Hippocampal formation (tissue), 2 donors: ENCODE measurements at places on chromosomes 16 and 17.

- no peak for DNase-seq
Observed at GRCh38 chr17:49845321-49845720, 2.5 kb downstream of the TAC4 start.

DNA sequence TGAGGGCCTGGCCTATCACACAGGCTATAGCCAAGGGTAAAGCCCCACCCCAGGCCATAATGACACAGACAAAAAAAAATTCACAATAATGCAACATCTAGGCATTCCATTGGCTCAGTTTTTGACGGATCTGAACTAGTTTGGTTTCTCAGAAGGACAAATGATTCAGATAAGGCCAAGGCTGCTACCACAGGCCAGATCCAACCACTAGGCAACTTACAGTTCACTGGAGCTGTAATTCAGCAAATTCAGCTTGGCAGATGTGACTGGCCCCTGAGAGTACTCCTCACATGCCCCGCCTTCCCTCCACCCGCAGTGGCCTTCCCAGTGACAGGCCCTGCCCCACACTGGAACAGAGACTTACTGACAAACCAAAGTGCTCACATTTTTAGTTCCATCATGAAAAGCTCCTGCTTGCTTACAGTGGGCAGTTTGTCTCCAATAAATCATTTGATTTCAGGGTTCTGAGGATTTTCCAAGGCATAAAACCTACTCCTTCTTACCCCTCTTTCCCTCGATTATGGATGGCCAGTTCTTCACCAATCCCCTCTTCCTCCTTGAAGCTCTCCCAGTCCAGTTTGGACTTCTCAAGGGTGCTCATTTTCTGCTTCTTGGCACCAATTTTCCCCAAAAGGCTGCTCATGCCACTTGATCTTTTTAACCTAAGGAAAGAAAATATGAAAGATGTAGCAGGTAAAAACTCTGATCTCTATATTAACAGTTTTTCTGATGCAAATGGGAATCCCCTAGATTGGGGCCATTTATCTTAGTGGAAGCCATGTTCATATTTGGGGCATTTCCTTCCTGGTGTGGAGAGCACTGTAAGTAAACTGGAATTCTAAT lies 53.3 kb upstream of the BCAR1 start:
- peak; percentile 65 for DNase-seq

DNA sequence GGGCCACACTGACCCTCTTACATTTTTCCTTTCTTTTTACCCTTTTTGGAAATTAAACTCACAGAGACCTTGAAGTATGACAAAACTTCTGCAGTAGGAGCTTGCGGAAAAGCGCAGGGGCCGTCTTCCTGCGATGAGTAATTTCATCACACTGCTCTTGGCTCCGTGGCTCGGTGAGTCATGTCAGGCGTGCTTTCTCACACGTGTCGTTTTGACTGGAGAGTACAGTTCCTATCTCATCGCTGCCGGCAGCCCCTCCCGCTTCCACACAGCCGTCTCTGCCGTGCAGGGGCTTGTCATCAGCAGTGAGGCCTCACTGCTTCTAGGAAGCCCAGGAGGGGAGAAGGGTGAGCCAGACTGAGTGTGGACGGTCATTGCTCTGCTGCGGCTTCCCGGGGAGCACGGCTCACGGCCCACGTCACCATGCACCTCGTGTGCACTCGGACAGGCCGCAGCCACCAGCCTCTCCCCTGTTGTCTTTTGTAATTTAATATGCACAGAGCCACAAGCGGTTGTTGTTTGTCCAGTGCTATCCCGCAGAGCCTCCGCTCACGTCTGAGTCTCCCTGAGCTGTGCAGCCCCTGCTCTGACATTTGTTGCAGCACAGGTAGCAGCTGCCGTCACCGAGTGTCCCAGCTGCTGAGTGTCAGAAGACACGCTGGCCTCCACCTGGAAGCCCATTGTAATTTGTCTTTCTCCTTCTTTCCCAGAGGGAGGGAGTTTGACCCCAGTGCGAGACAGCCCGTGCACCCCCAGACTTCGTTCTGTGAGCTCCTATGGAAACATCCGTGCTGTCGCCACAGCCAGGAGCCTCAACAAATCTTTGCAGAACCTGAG lies 99.4 kb upstream of the CHMP6 start:
- DNase-seq = no peak

- no peak for DNase-seq
Observed at GRCh38 chr17:45976755-45977505, 22.1 kb upstream of the STH start.

DNA sequence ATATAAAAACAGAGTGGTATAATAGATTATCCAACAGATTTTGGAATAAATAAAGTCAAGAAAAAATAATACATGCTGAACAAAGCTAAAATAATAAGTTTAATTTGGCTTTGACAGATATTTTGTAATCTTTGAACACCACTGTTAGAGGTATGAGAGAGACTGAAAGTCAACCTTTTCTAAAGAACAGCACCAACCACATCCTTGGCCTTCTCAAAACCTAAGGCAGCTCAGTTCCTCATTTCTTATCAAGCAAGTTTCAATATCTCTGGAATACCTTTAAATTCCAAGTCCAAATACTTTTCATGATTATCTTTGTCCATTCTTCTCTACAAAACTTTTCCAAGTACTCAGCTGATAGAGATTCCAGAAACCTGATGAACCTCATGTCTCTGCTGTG lies 1603.8 kb downstream of the CDH8 start:
- no peak for DNase-seq

- DNase-seq = no peak
Observed at GRCh38 chr16:21650521-21650920, 1.9 kb downstream of the IGSF6 start.

DNA sequence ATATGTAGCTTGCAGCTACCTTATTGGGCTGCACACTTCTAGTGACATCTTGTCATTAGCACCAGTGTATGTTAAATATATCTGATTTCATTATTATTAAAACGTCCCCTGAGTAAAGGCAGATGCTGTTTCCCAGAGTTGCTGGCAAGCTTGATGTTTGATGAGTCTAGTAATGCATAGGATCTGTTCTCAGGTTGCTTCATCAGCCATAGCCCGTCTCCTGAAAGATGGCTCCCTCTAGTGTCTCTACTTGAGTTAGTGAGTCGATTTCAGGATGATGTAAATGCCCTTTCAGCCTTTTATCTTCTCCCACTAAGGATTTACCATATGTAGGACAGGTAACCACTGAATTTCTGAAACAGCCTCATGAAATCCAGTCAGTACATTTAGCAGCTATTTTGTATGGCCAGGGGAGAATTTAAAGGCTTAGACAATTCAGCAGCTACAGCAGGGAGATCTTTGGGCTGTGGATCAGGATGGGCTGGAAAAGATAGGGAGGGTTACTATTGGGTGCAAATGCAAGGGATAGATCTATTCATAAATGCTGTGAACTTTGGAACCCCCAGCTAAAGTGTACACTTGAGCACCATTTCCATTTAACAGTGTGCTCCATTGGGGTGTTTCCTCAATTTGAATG lies 376.3 kb downstream of the CNTNAP4 start:
- peak; percentile 12 for DNase-seq

GRCh38 chr16:66290431-66290830 lies 76.1 kb upstream of the CDH5 start:
- DNase-seq = no peak
